ENCODE measurements at places on chromosomes 3 and 15.
A peak's percentile ranks its signal among the peaks of the same experiment; 100 is the strongest.

DNA sequence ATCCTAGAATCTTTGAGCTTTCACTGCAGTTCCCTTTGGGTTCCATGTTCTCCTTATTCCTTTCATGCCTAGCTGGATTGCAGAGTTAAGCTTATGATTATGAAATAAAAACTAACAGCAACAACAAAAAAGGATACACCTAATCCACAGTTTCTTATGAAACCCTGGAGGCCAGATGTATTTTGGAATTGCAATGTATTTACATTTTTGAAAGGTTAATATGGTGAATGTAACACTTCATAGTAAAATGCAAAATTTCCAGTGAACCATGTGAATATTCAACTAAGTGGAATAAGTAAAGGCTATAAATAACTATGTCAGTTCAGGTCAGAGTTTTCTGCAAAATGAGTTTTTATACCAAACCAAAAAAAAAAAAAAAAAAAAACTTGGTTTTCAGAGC lies 65.8 kb upstream of the FLNB start:
- DNase-seq, result no peak

GRCh38 chr3:49665822-49666519 lies 8.2 kb upstream of the APEH start:
- no peak for DNase-seq

DNA sequence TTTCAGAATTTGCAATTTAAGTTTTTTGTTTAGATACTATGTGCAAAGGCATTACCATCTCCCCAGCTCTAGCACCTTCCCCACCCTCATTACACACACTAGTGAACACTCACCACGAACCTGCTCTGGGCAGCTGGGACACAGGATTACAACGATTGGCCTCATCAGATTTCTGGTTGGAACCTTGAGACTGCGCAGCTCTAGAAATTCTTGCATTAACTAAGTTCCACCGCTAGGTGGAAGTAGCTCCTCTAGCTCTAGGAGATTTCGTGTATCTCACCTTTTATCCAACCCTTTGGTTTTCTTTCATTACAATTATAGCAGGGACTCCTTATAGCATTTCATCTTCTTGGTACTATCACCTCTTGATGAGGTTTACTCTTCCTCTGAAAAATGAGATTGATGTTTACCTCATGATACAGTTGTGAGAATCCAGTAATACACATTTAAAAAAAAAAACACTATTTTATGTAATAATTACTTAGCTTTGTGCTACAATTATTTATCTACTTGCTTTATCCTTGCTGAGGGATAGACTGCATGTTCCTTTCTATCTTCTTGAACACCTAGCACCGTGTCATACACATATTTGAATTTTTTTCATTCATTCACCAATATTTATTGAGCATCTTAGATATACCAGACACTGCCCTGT lies 28.7 kb upstream of the PLOD2 start:
- DNase-seq, result no peak

GRCh38 chr3:187041362-187042307 lies 97.7 kb downstream of the RPL39L start:
- DNase-seq, result peak; percentile 29

DNA sequence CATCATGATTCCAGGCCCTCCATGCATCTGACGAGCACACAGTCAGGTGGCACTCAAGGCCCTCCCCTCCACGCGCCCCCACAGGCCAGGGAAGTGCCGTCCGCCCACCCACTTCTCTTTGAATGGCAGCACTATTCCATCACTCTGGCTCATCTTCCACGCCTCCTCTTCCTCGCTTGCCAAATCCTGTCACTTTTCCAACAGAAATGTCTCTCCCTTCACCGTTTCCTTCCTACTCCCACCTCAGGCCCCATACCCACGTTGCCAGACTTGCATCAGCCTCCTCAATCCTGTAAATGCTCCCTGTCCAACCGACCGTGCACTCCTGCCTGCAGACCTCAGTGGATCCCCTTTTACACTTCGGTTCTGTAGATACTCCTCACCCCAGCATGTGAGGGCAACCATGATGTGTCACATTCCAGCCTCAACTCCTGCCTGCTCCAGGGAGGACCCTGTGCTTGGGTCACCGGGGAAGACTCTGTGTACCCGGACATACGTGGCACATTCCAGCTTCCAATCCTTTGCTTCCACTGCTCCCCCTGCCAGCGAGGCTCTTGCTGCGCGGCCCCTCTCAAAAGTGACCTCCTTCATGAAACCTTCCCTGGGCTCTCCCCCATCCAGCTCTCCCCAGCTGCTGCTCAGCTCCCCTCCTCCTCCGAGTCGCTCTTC lies 29.6 kb downstream of the ADCY5 start:
- no peak for DNase-seq

- peak; percentile 42 for DNase-seq
Measured at GRCh38 chr3:115692887-115693524, 69.7 kb downstream of the GAP43 start.

- no peak for DNase-seq
Measured at GRCh38 chr15:49521802-49522201, 98.8 kb downstream of the FGF7 start.

DNA sequence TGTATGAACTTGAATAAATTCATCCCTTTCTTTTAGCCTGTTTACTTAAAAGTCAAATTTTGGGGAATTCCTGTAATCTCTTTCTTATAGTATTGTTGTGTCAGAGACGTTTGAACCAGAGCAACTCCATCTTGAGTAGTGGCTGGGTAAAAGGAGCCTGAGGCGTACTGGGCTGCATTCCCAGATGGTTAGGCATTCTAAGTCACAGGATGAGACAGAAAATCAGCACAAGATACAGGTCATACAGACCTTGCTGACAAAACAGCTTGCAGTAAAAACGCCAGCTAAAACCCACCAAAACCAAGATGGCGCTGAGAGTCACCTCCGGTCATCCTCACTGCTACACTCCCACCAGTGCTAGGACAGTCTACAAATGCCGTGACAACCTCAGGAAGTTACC lies 94.5 kb downstream of the P3H2 start:
- no peak for DNase-seq

DNA sequence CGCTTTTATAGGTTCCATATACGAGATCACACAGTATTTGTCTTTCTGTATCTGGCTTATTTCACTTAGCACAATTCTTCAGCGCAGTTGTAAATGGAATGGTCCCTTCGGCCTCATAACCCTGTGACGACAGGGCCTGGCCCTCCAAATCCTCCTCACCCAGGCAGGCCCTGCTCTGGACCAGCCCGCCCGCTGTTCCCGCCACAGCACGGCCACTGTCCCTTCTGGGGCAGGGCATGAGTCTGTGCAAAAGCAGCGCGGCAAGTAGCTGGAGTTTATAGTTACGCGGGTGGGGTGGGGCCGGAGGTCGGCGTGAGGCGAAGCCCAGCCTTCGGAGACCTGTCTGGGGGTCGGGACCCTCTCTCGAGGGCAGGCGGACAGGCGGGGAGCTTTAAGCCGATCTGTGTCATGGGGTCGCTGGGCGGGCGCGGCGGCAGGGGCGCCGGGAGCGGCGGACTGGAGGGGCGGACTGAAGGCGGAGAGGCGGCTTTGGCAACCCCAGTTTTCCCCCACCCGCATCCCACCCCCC lies 543 bp downstream of the ARPIN start:
- DNase-seq, result no peak

DNA sequence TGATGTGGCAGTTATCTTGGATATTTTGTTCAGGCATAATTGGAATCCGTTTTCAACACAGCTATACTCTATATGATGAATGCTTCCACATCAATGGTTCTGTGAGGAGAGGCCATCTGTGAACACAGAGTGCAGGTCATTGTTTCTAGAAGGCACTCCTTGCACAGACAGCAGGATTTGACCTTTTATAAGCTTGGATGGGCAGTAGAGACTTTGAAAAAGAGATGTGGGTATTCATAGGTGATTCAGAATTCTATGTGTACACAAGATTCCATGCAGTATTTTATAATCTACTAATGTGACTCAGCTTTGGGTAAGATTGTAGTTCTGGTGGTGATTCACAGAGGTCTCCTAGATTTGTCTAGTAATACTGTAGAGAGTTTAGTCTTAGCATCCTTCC lies 12.5 kb downstream of the ARPP21 start:
- no peak for DNase-seq

GRCh38 chr15:58221591-58222241 lies 83.5 kb downstream of the AQP9 start:
- no peak for DNase-seq
